ENCODE measurements at places on chromosomes 7 and 10. TPM values are rescaled to one million over a fixed set of nuclear protein-coding genes. Genes with fewer than 3 reads are reported as not detected.

The TIMM23 gene
- 72.6 TPM for total RNA-seq

The SLC29A4 gene
- total RNA-seq = 1.0 TPM

The SLC13A1 gene
- total RNA-seq = not detected

The RHOBTB1 gene
- total RNA-seq = 0.04 TPM

The PRRT4 gene
- total RNA-seq = 0.23 TPM

The ADCYAP1R1 gene
- not detected for total RNA-seq

DNA sequence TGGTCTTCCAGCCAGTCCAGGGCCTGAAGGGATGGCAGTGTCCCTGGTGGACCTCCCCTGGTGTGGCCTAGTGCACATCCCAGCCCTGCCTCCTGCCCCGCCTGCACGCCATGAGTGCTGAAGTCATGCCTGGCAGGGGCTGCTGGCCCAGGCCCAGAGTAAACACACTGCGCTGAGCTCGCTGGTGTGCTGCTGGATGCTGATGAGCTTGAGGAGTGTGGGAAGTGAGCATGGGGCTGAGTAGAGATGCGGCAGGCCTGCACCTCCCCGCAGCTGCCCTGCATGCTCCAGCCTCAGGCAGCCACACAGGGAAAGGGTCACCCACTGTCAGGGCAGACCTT lies 43.2 kb downstream of the HTRA1 start:
- H3K36me3 ChIP-seq = no peaks in the 10 kb centered on the region
- H3K4me1 ChIP-seq = no peaks in the 10 kb centered on the region
- H3K4me3 ChIP-seq = no peak overlapping the region
- no peak overlapping the region for H3K27ac ChIP-seq

DNA sequence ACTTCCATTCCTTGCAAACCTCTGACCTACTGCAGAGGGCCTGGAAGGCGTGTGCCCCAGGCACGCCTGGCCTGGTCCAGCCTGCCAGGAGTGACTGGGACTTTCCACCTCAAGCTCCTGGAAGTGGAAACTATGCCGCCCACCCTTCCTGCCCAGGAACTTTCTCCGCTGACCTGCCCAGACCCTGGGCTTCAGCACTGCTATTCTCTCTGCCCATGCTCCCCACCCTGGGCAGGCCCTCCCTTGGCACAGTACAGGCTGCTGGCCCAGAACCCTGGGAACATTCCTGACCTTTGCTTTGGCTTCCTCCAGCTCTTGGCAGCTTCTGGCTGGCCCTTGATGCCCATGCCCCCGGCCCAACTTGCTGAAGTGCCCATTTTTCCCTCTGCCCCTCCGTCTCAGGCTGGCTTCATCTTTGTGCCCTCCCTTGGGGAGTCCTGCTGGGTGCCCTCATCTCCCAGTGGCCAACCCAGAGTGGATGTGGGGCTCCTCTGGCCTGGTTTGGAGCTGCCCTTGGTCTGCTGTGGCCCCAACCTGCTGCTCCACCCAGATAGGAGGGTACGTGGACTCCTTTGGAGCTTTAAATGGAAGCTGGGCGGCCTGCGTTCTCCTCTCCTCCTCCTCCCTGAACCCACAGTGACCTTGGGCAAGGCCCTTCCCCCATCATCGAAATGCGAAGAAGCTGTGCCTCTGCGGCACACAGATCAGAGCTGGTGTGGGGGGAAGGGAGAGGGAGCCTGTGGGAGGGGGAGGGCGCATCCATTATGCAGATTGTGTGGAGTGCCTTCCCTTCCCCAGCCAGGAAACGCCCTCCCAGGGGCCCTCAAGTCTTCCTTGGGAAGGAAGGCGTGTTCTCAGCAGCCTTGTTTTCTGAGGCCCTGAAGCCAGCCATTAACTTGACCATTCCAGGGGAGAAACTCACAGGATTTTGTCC lies 3.4 kb downstream of the MMRN2 start:
- no peak overlapping the region for H3K27ac ChIP-seq
- H3K4me1 ChIP-seq = peaks cover 5% of the 10 kb centered on the region
- H3K4me3 ChIP-seq = no peak overlapping the region
- H3K27me3 ChIP-seq = no peaks in the 10 kb centered on the region
- no peak for DNase-seq

- H3K36me3 ChIP-seq = no peaks in the 10 kb centered on the region
- H3K27me3 ChIP-seq = peaks cover 8% of the 10 kb centered on the region
- no peak overlapping the region for H3K27ac ChIP-seq
- DNase-seq = no peak
- H3K4me3 ChIP-seq = no peak overlapping the region
Observed at GRCh38 chr7:16811551-16811950, 6.8 kb upstream of the AGR2 start.

DNA sequence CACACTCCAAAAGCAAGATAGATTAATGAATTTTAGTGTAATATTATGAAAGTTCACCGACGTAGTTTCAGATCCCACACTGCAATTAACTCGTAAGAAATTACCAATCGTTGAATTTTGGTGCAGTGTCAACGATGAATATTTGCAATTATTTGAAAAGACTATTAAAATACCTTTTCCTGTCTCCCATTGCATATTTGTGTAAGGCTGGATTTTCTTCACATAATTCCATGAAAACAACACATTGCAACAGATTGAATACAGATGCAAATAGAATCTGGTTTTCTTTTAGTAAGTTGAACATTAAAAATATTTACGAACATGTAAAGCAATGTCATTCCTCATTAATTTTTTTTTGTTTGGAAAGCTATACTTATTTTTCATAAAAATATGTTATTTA lies 50.9 kb downstream of the DNMBP start:
- H3K27ac ChIP-seq = no peak overlapping the region
- H3K4me3 ChIP-seq = no peak overlapping the region
- no peak for DNase-seq
- no peaks in the 10 kb centered on the region for H3K27me3 ChIP-seq

GRCh38 chr7:119868387-119868786 lies 404.6 kb upstream of the KCND2 start:
- H3K4me1 ChIP-seq = no peaks in the 10 kb centered on the region
- no peak overlapping the region for H3K27ac ChIP-seq
- no peaks in the 10 kb centered on the region for H3K36me3 ChIP-seq
- no peak for DNase-seq
- no peaks in the 10 kb centered on the region for H3K27me3 ChIP-seq

- H3K4me3 ChIP-seq = no peak overlapping the region
- no peaks in the 10 kb centered on the region for H3K36me3 ChIP-seq
- no peak overlapping the region for H3K27ac ChIP-seq
- DNase-seq = no peak
- H3K27me3 ChIP-seq = peaks cover 3% of the 10 kb centered on the region
- peaks cover 2% of the 10 kb centered on the region for H3K4me1 ChIP-seq
Observed at GRCh38 chr7:74282748-74283459, 6.3 kb upstream of the CLIP2 start.

GRCh38 chr10:34850558-34850957 lies 35.5 kb upstream of the PARD3 start:
- H3K4me1 ChIP-seq = no peaks in the 10 kb centered on the region
- no peak overlapping the region for H3K4me3 ChIP-seq
- no peak overlapping the region for H3K27ac ChIP-seq
- no peak for DNase-seq
- no peaks in the 10 kb centered on the region for H3K36me3 ChIP-seq
